ENCODE measurements at places on chromosomes 6 and 20.

- no peak for DNase-seq
These were observed 15.0 kb downstream of the COL9A3 start for GRCh38 chr20:62831854-62832211.

DNA sequence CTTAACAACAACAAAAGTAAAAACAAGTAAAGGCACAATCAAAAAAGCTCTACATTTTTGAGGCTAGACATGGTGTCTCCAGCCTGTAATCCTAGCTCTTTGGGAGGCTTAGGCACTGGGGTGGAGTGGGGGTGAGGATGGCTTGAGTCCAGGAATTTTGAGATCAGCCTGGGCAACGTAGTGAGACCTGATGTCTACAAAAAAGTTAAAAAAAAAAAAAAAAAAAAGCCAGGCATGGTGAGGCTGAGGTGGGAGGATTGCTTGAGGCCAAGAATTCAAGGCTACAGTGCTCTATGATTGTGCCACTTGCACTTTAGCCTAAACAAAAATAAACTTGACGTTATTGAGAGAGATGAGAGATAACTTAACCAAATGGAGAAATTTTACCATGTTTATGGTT, 60.1 kb downstream of the QKI start:
- DNase-seq = no peak

DNA sequence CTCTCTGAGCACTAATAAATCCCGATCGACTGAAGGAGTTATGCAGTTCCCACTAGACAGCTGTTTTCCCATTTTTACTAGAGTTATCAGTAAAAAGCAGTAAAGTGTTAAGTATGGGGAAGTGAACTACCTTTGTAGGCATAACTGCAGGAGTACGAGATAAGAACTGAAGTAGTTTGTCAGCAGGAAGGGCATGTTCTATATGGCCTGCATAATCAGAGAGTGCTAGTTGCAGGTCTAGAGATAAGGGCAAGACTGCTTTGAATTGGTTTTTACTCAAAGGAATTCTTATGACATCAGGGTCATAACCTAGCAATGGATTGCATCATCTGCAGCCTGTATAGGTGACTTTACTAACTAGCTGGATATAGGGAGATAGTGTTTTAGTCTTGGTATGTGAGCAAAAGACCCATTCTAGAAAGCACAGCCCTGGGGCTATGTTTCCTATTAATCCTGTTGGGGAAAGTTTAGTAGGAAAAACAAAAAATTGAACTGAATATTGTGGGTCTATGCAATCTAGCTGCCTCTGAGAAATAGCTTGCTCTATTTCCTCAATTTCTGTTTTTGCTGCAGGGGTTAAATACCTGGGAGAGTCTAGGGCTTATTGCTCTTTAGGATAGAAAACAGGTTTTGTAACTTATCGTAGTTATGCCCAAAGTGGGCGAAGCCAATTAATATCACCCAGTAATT, 22.6 kb upstream of the CRISP1 start:
- no peak for DNase-seq

GRCh38 chr6:168093634-168094033, 14.6 kb upstream of the FRMD1 start:
- no peak for DNase-seq

DNA sequence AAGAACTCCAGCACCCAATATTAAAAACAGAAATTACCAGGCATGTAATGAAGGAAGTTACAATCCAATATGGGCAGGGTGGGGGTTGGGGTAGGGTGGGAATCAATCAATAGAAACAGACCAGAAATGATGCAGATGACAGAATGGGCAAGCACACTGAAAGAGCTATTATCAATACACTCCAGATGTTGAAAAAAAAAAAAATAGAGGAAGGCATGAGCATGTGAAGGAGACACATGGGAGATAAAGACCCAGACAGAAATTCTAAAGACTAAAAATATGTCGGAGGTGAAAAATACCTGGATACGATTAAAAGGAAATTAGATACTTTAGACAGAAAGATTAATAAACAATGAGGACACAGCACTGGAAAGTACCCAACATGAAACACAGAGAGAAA, 19.1 kb upstream of the ZC3H12D start:
- DNase-seq = no peak

GRCh38 chr6:73879501-73880293, 183.7 kb downstream of the CD109 start:
- no peak for DNase-seq

Measured in T-helper 2 cell (primary cell).